ENCODE measurements at places on chromosomes 16 and 17.

DNA sequence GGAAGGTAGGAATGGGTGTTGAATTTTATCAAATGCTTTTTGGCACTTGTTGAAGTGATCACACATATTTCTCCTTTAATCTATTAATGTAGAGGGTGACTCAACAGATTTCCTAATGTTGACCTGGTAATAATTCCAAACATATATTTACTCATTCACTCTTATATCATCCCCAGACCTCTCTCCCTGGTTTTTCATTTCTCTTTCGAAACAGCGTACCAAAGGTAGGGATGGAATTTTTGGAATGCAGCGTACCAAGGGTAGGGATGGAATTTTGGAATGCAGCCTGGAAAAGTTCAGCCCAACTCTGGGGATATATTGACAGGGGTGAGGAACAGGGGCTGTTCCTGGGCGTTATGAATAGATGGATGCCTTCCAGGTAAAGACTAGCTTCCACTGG is 7.3 kb downstream of the KIF18B start:
- H3K27ac ChIP-seq = no peak overlapping the region
- no peaks in the 10 kb centered on the region for H3K36me3 ChIP-seq
- H3K27me3 ChIP-seq = no peaks in the 10 kb centered on the region

GRCh38 chr17:27430882-27431491 is 25.3 kb upstream of the KSR1 start:
- H3K27ac ChIP-seq = no peak overlapping the region
- H3K27me3 ChIP-seq = no peaks in the 10 kb centered on the region
- H3K4me3 ChIP-seq = no peak overlapping the region
- DNase-seq = no peak
- no peaks in the 10 kb centered on the region for H3K36me3 ChIP-seq

DNA sequence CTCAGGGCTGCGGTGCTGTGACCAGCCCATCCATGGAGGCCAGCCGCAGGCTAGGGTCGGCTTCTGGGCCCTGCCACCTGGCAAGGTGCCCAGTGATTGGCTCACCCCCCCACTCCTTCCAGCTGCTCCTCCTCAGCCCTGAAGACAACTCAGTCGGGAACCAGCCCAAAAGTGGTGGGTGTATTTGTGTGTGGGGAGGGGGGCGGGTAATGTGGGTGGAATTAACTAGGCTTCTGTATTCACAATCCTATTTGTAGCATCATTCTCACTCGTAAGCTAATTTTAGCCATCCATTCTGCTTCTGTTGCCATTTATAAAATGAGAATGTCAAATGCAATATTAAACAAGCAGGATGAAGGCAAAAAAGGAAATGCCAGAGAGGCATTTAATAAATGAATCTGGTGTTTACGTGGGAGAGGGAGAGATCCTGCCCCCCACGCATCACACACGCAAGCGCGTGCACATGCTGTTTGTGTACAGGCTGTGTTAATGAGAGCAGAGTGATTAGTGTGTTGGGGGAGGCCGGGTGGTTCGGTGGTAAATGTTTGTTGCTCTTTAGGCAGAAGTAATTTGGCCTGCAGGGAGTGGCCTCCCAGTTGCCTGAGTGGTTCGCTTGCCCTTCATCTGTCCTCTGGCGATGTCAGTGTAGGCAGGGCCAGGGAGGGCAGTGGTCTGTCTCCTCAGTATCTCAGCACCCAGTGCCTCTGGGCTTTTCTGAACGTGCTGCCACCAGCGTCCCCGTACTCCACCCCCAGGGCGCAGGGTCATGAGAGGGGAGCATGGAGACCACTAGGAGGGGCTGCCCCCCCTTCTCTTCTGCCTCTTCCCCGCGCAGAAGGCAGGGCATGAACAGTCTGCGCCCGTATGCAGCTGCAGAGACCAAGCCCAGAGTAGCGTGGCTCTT is 140.1 kb downstream of the CCDC182 start:
- no peaks in the 10 kb centered on the region for H3K27me3 ChIP-seq
- no peak overlapping the region for H3K4me3 ChIP-seq
- peak overlapping the region; percentile 32 for H3K27ac ChIP-seq
- DNase-seq = no peak
- H3K36me3 ChIP-seq = no peaks in the 10 kb centered on the region

DNA sequence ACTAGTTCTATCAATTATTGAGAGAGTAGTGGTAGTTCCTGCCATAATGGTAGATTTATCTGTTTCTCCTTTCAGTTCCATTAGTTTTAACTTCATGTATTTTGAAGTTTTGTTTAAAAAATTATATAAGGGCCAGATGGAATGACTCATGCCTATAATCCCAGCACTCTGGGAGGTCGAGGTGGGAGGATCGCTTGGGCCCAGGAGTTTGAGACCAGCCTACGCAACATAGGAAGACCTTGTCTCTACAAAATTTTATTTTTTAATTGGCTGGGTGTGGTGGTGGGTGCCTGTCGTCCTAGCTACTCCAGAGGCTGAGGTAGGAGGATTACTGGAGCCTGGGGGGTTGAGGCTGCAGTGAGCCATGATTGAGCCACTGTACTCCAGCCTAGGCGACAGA is 14.1 kb upstream of the UBTF start:
- no peaks in the 10 kb centered on the region for H3K36me3 ChIP-seq
- no peaks in the 10 kb centered on the region for H3K27me3 ChIP-seq
- DNase-seq = no peak
- H3K4me1 ChIP-seq = no peaks in the 10 kb centered on the region
- no peak overlapping the region for H3K4me3 ChIP-seq

GRCh38 chr16:84087466-84088151 is 29.1 kb downstream of the MBTPS1 start:
- DNase-seq = no peak
- H3K27me3 ChIP-seq = no peaks in the 10 kb centered on the region
- no peaks in the 10 kb centered on the region for H3K4me1 ChIP-seq

- H3K27ac ChIP-seq = no peak overlapping the region
- DNase-seq = no peak
- peaks cover 4% of the 10 kb centered on the region for H3K4me1 ChIP-seq
Observed at GRCh38 chr16:23298290-23298915, 3.7 kb upstream of the SCNN1B start.

- DNase-seq = no peak
- H3K27ac ChIP-seq = no peak overlapping the region
- H3K27me3 ChIP-seq = no peaks in the 10 kb centered on the region
Observed at GRCh38 chr17:47980541-47980940, 9.6 kb downstream of the CDK5RAP3 start.

GRCh38 chr16:84045001-84045817 is 2.6 kb upstream of the SLC38A8 start:
- H3K4me1 ChIP-seq = no peaks in the 10 kb centered on the region
- H3K4me3 ChIP-seq = no peak overlapping the region
- DNase-seq = no peak
- H3K36me3 ChIP-seq = peaks cover 9% of the 10 kb centered on the region
- H3K27me3 ChIP-seq = peaks cover 54% of the 10 kb centered on the region
- no peak overlapping the region for H3K27ac ChIP-seq

DNA sequence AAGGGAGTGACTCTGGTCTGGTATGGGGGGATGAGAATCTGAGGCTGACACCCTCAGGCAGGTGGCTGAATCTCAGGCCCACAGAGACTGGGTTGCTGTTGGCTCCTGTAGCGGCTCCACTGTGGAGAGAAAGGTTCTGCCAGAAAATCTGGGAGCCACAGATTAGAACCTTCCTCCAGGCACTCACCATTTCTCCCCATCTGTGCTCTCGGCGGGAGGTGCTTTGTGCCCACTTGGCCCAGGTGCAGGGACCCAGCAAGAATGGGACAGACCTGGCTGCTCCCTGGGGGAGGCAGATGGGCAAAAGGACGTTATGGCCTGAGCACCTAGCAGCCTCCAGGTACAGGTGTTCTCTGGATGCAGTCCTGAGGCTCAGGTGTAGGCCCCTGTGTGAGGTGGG is 20.1 kb downstream of the RAB11FIP3 start:
- no peaks in the 10 kb centered on the region for H3K27me3 ChIP-seq
- H3K4me1 ChIP-seq = no peaks in the 10 kb centered on the region
- H3K36me3 ChIP-seq = no peaks in the 10 kb centered on the region
- no peak overlapping the region for H3K4me3 ChIP-seq
- no peak overlapping the region for H3K27ac ChIP-seq
